ENCODE measurements at places on chromosomes 1 and 21.

DNA sequence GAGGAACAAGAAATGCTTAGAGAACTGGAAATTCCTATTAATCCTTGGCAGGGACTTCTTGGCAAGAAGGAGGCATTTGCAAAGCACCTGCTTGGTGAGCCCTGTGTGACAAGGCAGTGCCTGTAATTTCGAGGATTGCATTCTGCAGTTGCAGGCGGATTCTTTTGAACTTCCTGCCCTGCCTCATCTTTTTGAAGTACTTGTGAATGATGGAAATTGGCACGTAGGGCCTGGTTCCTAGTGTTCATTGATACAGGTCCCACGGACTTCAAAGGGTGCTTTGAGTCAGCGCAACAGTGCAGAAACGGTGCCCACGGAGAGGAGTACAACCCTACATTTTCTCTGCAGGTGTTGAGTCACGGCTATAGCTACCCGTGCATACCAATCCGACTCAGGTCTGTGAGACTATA lies 6.4 kb downstream of the HUNK start:
- DNase-seq = no peak

DNA sequence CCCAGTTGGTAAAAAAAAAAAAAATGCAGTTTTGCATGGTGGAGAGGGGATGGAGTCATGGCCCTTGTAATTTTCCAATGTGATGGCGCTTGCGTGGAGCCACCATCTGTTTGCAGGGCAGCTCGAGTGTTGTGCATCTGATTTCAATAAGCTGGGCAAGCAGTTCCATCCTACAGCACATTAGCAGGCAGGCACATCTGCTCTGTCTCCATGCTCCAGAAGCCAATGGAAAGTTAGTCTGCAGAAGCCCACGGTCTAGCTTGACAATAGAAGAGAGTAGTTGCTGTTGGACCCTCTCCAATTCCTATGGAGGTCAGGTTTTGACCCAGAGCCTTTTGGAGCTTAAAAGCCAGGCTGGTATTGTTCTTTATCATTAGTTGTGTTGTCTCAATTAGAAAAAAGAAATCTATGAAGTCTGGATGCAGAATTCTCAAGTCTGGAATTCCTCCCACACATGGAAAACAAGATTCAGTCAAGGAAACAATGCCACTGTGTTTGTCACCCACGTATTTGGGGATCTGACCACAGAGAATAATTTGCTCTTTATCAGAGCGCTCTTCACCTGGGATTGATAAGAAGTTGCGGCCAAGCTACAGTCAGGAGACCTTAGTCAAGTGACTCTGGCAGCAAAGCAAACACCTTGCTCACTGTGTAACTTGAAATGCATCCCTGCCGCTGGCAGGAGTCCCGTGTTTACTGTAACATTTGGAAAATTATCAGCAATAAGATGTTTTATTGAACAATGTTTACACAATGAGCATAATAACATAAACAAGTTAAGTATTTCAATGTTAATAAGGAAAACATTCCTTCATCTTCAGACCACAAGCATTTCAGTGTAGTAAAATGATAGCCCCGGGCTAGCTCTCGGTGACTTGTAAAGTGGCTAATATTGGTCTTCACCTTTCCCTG lies 20.7 kb downstream of the NGF start:
- no peak for DNase-seq

DNA sequence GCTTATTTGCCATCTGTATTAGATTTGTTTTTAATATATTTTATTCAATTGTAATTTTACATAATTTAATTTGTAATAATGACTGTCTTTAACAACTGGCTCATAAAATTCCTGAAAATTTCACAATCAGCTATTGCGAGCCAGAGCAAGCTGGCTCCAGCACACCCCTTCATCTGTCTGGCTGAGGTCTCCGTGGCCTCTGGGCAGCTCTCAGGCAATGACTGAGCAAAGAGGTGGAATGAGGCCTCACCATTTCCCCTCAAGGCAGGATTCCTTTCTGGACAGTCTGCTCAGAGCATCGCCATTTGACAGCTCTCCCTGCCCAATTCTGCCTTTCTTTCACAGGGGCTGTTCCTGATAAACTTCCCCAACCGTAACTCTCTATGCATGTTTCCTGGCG lies 5.8 kb upstream of the KANK4 start:
- DNase-seq = no peak

DNA sequence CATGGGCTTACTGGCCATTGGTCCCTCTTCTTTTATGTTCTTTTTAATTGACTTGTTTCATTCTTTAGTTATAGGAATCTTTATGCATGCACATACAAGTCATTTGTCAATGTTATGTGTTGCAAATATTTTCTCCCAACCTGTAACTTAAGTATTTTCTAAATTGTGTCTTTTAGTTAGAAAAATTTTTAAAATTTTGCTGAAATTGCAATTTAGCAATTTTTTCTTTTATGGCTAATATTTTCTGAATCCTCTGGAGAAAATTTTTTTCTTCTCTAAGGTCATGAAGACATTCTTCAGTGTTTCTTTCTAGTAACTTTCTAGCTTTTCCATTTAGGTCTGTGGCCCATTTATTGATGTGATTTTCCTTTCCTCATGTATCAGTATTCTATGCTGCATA lies 48.9 kb upstream of the TENT5C start:
- DNase-seq = no peak

DNA sequence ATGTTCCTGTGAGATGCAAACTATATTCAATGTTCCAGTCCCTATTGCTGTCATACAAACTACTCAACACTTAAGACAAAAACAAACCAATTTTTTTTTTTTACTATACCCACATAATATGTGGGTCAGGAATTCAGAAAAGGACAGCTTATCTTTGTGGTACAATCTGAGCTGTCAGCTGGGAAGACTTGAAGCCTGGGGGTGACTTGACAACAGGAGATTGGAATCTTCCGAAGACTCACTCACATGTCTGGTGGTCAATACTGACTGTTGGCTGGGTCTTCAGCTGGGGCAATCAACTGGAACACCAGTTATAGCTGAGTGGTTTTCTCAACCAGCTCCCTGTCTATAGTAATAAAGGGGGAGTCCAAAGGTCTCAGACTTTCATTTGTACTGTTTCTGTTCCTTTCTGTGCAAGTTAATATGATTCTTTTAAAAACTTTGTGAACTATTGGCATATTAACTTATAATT lies 81.7 kb upstream of the ATP1B1 start:
- no peak for DNase-seq

GRCh38 chr1:190376044-190376443 lies 101.6 kb downstream of the BRINP3 start:
- DNase-seq = no peak

GRCh38 chr1:3594706-3595377 lies 16.5 kb downstream of the MEGF6 start:
- no peak for DNase-seq

GRCh38 chr1:205593532-205593931 lies 38.3 kb downstream of the ELK4 start:
- no peak for DNase-seq

- no peak for DNase-seq
Observed at GRCh38 chr1:44049839-44050238, 18.6 kb upstream of the SLC6A9 start.

DNA sequence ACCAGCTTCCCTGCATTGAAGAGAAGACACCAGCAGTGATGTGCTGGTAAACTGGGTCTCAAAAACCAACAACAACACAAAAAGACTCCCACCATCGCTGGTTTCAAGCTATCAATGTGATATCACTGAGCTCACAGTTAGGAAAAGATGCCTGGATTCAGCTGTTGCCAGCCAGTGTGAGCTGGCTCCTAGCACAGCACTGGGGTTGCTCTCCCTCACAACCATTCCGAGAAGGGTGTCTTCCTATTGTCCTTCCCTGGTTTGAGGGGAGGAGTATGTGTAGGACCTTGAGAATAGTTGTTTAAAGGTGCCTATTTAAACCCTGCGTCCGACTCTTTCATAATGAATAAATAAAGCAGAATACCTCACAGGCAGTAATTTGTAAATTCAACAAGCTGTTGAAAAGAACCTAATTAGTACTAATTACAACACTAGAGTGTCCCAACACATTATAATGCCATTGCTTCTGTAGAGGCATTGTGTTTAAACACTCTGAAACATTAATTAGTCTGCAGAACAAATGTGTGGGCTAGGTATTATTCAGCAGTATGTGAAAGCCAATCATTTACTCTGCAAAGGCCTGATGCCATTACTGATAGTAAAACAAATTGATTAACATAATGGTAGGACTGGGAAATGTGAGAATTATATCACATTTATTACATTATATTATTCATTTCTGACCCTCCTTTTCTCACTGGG lies 17.2 kb downstream of the NIBAN1 start:
- no peak for DNase-seq

DNA sequence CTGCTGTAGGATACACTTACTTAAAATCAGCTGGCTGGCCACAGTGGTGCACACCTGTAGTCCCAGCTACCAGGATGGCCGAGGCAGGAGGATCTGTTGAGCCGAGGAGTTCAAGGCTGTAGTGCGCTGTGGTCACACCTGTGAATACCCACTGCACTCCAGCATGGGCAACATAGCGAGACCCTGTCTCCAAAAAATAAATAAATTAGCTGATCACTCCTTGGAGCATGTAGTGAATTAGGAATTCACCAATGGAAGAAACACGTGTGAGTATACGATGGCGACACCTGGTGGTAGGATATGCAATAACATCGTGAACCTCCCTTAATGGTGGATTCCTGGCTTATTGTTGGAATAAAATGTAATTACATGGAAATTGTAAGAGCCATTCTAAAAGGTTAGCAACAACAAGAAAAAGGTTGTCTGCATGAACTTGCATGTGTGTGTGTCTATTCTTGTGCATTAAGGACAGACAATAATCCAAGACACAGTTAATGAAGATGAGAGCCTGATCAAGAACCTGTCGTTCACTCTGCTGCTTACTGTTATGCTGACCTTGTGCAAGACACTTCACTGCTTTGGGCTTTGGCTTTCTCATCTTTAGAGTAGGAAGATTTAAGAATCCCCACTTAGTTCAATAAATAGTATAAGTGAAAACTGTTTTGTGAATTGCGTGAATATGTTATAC lies 38.6 kb upstream of the COX20 start:
- DNase-seq = no peak

DNA sequence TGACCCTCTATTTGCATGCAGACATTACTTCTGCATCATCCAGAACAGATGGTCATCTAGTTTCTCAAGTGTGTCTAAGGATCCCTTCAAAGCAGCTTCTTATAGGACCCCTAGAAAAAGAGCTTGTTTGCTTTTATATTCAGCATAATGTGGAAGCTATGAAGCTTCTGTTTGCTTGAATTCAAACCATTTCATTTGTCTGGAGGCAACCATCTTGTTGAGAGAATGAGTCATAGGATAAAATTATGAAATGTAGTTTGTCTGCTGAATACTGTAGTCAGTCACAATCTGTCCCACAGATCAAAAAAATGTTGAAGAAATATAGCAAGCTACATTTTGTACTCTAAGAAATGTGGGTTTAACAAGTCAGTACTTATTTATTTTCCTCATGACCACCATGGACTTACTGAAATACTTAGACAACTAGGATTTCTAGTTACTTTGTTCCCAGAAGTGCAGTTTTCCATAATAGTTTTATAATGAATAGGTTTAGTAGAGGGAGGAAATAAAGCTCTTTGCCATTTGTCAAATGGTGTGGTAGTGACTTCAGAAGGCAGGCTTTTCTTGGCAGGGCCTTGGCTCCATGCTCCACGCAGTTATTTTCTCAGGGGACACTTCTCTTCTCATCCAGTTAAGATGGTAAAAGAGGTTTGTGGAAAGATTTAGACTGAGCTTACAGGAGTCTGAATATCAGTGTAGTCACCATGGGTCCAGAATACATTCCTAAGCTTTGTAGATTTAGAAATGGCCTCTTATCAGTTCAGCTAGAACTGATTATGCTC lies 74.8 kb upstream of the DEPDC1 start:
- DNase-seq = no peak

DNA sequence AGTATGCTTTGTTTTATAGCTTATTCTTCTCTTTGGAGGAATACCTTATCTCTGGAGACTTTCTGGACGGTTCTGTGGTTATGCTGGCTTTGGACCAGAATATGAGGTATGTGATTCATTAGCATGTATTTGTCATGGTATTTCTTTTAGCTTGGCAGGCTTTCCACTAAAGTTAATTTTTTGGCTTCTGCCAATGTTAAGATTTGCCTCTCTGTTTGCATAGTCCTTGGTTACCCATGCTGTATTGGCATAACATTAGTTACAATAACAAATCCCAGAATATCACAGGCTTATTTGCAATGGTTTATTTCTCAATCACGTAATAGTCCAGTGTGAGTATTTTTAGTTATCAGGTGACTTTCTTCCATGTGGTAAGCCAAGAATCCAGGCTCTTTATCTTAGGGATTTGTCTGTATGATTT lies 9.7 kb downstream of the ZMPSTE24 start:
- DNase-seq = no peak

GRCh38 chr1:76955652-76956051 lies 88.4 kb downstream of the ST6GALNAC5 start:
- no peak for DNase-seq

DNA sequence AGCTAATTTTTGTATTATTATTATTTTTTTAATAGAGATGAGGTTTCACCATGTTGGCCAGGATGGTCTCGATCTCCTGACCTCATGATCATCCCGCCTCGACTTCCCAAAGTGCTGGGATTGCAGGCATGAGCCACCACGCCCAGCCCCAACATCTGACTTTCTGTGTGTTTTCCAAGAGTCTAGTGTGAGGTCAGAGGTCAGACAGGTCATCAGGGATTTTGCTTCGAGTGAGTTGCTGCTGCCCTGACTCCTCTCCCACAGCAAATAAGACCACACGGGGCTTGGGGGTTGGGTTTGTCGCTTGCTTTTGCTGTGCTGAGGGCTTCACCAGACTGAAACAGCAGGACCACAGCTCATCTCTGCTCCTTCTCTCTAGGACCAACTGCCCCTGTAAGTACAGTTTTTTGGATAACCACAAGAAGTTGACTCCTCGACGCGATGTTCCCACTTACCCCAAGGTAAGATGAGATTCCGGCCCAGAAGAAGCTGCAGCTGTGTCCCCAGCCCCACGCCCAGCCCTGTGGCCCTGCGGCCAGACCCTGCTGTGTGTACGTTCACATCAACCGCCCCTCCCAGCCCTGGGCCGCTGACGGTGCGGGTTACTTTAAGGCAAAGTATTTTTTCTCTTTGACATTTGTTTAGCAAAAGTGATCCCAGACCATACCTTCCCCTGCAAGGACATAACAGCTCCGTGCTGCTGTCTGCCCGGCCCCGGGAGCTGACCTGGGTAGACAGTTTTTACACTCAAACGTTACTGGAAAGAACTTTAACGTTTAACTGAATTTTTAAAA lies 97.5 kb downstream of the PDE9A start:
- no peak for DNase-seq

- peak; percentile 6 for DNase-seq
Observed at GRCh38 chr1:228098323-228098931, 4.7 kb downstream of the C1orf35 start.

GRCh38 chr1:183235503-183235902 lies 49.4 kb downstream of the LAMC2 start:
- DNase-seq = no peak

- DNase-seq = no peak
Observed at GRCh38 chr1:157580828-157581210, 17.1 kb downstream of the FCRL4 start.

DNA sequence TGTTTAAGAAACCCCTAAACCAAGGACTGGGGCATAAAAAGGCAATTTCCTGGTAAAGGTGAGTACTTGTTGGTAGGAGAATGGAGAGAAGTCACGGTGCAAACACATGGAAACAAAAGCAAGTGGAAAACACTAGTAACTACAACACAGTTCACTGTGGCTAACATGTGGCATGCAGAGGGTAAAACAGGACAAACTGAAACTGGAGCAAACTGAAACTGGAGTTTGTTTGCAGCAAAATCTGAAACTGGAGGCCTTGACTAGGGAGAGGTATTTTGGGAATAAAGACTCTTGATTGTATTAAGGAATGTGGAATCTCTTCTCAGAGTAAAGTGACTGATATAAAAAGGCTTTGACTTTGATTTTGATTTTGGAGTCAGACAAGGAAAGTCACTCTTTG lies 376.3 kb upstream of the PRMT6 start:
- DNase-seq = no peak

Data from CD4-positive, alpha-beta T cell treated with Interleukin-15 for 1 hour (primary cell).